ENCODE measurements at places on chromosomes 4 and X.

- no peak for DNase-seq
Measured at GRCh38 chrX:108399418-108400165, 38.6 kb downstream of the COL4A6 start.

DNA sequence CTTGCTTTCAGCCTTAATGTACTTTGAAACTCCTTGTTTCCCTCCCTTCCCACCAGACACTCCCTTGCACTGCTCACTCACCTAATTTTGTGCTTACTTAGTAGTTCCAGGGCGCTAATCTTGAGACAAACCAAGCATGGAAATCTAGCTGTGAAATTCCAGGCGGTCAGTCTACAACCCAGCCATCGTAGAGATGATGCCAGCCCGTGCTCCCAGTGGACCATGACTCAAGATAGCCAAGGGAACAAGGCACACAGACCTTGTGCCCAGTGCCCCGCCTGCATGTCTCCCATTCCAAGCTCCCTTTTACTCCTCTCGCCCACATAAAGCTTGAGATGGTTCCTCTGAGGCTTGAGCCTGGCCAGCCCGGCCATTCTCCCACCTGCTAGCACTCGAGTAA lies 11.1 kb downstream of the TREX2 start:
- no peak for DNase-seq

DNA sequence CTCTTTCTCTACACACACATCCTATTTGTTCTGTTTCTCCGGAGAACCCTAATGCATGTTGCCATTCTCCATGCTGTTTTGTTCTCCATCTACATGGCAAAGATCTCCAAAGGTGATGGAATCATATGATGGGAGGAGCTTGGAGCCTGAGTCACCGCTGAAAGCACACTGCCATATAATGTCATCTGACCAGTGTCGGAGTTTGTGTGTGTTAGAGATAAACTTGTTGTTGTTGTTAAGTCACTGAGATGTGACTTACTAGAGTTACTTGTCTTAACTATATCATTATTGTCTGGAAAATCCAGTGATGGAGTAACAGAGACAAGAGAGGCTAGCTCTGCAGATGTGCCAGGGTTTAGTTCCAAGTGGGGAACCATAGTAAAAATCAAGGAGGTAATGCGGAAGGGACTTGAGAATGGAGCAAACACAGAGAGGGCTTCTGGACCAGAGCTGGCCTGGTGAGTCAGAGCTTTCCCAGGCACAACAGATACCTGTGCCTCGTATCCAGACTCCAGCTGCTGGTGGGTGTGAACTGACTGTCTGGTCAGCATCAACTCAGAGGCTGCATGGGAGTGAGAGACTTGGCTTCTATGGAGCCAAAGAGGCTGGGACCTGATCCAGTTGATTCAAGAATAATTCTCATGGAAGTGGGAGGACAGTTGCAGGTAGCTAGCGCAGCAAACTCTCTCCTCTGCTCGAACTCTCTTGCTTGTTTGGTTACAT lies 30.6 kb upstream of the CCKAR start:
- no peak for DNase-seq

DNA sequence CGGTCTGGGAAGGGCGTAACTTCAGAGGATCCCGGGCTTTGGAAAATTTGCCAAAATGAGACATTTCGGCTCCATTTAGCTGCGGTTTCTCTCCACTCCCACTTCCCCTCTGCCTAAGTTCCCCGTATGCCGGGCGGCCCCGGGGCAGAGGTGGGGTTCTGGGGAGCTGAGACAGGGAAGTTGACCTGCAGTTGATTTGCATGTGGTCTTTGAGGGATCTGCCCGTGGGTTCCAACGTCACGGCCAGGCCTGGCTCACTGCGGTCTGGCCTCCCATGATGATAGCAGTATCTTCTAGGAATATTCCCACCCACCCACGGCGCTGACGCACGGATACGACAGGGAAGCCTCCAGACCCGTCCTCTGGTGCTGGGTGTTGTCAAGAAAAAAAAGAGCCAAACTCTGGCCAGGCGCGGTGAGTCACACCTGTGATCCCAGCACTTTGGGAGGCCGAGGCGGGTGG lies 27.3 kb upstream of the CRLF2 start:
- DNase-seq, result peak; percentile 41

GRCh38 chr4:156933633-156934258 lies 37.9 kb downstream of the PDGFC start:
- no peak for DNase-seq

Data from left hindlimb (tissue), 1 donor.